ENCODE measurements at places on chromosomes 11 and 22.

GRCh38 chr22:46823654-46824053 is 61.2 kb downstream of the TBC1D22A start:
- DNase-seq = no peak

DNA sequence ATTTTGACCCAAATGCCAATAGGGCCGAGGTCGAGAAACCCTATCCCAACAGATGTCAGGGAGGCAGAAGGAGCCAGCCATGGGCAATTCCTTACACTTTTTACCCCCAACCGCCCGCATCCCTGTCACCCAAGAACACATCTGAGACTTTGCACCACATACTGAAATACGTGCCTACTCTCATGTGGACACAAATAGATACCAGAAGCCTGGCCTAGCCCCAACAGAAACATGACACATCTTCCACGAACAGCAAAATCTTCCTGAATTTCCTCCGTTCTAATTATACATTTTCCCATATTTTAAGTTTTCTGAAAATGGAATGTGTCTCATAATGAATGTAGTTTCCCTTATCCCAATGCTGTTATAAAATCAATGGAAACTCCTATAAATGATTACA is 64.7 kb downstream of the SLC1A2 start:
- DNase-seq = no peak

GRCh38 chr11:17515443-17516176 is 28.6 kb downstream of the USH1C start:
- no peak for DNase-seq

GRCh38 chr11:134668796-134669195 is 256.8 kb upstream of the B3GAT1 start:
- DNase-seq = no peak

DNA sequence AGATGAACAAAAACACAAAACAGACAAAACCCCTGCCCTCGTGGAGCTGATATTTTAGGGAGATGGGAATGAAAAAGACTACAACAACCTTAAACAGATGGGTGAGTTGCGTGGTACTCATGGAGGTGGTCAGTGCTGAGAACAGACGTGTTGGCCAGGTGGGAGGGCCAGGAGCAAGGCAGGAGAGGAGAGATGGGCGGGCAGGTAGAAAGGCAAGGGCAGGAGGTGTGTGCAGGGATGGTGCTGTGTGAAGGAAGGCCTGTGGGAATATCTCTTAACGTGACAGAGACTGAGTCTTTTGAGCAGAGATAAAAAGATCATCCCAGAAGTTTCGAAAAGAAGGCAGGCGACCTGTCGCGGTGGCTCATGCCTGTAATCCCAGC is 7.0 kb downstream of the GAL start:
- no peak for DNase-seq

Measured in fibroblast of pulmonary artery (primary cell).